Left renal pelvis (tissue), 4 donors: ENCODE measurements at places on chromosomes 3 and 15.

DNA sequence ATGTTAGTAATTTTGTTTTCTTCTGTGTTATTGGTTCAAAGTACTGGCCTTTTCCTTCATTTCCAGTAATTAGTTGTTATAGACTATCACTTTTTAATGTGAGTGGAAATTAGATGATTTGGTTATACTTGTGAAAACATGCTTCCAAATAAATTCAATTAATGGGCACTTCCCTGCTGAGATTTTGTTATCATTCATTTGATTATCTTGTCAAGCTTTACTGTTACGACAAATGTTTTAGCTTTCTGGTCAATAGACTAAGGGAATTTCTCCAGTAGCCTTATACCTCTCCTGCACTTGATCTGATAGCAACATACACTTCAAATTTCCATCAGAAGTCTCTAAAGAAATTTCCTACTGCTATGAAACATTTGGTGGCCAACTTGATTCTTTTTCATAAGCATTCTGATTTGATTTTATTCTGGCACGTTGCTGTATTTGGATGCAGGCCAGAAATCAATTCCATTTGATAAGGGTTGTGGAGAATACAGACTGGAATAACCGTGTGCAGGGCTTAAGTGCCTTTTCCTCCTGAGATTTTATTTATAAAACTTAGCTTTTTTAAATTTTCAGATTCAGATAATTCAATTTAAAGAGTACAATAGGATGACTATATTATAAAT, 573.8 kb upstream of the NAALADL2 start:
- DNase-seq = no peak

DNA sequence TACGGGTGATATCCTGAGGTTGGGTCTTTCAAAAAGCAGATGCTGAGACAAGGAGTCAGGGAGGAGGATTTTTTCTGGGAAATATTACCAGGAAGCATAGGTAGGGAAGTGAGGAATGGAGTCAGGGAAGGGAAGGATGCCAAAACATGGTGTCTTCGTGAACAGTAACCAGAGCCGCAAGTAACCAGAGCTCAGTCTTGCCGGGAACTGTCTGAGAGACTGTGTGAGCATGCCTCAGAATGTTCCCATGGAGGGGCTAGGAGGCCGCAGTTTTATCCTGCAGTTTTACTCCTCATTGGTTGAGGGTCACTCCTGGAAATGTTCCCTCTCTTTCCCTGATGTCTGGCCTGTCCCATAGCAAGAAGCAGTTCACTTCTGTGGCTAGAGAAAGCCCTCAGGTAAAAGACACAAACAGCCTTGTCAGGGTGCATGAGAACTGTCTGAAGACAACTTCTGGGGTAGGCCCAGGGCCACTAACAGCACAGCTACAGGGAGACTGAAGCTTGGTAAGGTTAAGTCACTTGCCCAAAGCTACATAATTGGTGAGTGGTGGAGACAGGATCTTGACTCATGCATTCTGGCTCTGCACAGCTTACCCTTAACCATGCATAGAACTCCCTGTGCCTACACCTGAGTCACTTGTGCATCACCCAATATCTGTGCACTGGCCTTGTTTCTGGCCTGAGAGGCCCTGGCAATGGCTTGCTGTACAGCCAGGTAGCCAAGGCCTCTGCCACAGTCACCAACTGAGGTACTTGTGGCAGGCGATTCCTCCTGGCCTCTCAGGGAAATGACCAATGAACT, 76.3 kb upstream of the FRMD4B start:
- no peak for DNase-seq

DNA sequence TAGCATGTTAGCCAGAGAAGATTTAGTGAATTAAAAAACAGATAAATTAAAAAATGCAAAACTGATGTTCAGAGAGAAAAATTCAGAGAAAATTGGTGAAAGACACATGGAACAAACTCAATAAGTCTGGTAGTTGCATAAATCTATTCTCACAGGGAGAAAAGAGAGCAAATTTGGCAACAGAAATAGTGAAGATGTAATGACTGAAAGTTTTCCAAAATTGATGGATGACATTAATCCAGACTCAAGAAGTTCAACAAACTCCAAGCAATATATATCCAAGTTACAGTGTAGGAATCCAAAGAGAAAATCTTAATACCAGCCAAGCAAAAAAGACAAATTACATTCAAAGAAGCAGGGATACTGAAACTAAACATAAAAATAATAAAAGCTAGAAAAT, 302.7 kb upstream of the ARPP21 start:
- no peak for DNase-seq

- no peak for DNase-seq
Observed at GRCh38 chr3:131109156-131109555, 82.5 kb downstream of the NEK11 start.

DNA sequence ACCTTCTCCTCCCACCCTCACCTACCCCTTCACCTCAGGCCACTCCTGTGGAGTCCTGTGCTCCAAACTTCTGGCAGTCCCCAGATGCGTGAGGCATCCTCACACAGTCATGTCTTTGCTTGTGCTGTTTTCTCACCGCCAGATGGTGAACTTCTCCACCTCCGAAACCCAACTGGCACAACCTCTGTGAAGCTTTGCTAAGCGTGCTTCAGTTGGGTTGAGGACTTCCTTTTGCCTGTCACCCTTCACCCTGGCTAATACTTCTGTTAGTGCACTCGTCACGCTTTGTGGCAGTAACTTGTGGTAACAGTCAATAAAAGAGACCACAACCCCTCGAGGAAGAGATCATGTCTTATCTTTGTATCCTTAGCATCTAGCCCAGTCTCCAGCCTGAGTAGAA, 42.0 kb upstream of the SKOR1 start:
- DNase-seq = no peak

DNA sequence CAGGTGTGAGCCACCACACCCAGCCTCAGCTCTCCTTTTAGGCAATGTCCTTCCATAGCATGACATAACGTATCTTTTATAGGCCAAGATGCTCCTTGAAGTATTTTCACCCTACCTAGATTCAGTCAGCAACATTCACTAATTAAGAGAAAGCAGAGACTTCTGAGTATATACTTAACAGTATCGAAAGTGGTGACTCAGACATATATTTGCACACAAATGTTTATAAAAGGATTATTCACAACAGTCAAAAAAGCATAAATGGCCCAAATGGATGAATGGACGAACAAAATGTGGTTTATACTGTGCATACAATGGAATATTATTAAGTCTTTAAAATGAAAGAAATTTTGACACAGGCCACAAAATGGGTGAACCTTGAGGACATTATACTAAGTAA, 108.6 kb downstream of the ZNF385D start:
- DNase-seq = no peak

DNA sequence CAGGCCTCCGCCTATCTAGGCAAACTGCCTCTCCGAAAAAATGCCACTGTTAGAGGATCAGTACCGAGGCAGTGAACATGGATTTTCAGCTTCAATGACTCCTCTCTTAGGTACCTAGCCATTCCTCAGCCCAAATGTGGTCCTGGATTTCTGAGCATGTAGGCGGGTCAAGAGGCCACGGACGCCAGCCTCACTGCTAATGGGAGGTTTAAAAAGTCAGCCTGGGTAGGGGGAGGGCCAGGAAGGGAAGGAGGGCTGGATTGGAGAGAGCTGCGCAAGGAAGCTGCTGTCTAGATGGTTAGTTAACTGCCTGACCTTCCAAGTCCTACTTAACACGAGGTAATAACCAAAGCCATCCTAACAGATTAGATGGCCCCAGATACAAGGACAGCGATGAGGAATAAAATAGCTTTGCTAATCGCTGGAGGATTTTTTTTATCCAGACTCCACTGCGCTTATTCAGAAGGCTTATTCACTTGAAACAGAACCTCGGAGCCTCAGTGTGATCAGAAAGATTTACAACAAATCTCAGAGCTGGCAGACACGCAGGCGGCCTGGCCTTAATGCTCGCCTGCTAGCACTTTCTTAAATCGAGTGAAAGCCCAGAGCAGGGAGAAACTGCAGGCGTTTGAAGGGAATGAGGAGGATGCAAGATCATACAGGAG, 34.3 kb downstream of the TLE3 start:
- no peak for DNase-seq

GRCh38 chr3:10192953-10193691, 28.4 kb downstream of the IRAK2 start:
- DNase-seq = no peak

- no peak for DNase-seq
Observed at GRCh38 chr3:65856907-65857306, 181.8 kb downstream of the MAGI1 start.

GRCh38 chr3:14126887-14127505, 2.1 kb downstream of the TMEM43 start:
- DNase-seq = no peak

- DNase-seq = no peak
Observed at GRCh38 chr3:161054860-161055604, 50.1 kb downstream of the B3GALNT1 start.

DNA sequence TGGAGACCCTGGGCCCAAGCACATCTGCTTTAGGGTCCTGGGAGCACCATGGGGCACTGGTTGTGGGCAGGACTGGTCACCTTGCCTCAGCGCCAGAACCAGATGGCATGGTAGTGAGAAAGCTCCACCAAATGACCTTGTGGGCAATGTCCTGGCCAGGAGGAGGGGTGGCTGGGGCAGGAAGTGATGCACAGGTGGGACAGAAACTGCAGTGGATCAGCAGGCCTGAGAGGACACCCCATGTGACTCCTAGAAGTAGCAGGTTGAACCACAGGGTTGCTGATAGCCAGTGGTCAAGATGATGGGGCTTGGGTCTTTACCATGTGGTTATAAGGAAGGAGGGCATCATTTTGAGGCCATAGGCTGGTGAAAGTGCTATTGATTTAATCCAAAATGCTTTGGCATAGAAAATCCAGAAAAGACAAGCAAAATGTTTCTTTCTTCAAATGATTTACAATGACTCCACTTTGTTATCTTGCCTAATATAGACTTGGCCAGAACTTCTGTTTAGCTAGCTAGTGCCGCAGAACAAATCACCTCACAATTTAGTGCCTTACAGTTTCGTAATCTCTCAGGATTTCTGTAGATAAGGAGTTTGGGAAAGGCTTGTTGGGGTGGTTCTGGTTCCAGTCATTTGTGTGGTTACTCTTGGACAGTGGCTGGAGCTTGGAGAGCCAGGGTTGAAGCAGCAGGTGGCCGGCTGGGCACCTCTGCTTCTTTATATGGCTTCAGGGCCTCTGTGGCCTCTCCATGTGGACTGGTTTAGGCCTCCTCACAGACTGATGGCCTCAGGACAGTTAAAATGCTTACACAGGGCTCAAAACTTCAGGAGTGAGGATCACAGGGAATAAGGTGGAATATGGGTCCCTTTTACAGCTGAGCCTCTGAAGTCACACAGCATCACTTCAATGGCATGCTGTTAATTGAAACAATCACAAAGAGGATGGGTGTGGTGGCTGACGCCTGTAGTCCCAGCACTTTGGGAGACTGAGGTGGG, 27.5 kb downstream of the TMEM158 start:
- DNase-seq = no peak

- DNase-seq = no peak
Observed at GRCh38 chr3:149763565-149764195, 11.4 kb upstream of the COMMD2 start.

- no peak for DNase-seq
Observed at GRCh38 chr3:41742121-41742520, 219.8 kb downstream of the ULK4 start.

- DNase-seq = no peak
Observed at GRCh38 chr3:189776149-189776824, 145.1 kb downstream of the TP63 start.

GRCh38 chr15:90200534-90201129, 498 bp upstream of the SEMA4B start:
- no peak for DNase-seq

GRCh38 chr15:65862682-65863081, 6.6 kb upstream of the RAB11A start:
- no peak for DNase-seq

- no peak for DNase-seq
Observed at GRCh38 chr15:71691458-71692417, 118.6 kb upstream of the NR2E3 start.
